ENCODE measurements at places on chromosomes 6 and 20.

DNA sequence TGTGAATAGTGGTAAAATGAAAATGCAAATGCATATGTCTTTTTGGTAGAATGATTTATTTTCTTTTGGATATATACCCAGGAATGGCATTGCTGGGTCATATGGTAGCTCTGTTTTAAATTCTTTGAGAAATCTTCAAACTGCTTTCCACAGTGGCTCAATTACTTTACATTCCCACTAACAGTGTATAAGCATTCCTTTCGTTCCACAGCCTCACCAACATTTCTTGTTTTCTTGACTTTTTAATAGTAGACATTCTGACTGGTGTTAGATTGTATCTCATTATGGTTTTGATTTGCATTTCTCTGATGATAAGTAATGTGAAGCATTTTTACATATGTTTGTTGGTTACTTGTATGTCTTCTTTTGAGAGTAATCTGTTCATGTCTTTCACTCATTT lies 144.0 kb downstream of the SIM1 start:
- DNase-seq, result no peak

DNA sequence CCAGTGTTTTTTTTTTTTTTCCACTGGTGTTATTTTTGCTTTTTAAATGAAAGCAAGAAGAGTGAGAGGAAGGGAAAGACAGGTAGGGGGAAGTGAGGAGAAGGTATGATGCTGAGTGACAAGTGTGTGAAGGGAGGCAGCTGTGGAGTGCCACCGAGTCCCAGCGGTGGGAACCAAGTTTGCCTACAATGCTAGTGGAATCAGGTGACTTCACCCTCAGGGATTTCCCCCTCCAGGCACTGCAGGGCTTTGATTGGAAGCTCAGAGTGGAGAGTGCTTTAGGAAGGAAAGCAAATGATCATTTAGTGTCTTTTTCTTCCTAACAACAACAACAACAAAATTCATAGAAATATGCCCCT lies 120.5 kb upstream of the ENPP5 start:
- DNase-seq, result no peak

- no peak for DNase-seq
Measured at GRCh38 chr6:217048-217659, 75.1 kb upstream of the DUSP22 start.

GRCh38 chr6:52647199-52647598 lies 23.7 kb upstream of the TMEM14A start:
- no peak for DNase-seq

DNA sequence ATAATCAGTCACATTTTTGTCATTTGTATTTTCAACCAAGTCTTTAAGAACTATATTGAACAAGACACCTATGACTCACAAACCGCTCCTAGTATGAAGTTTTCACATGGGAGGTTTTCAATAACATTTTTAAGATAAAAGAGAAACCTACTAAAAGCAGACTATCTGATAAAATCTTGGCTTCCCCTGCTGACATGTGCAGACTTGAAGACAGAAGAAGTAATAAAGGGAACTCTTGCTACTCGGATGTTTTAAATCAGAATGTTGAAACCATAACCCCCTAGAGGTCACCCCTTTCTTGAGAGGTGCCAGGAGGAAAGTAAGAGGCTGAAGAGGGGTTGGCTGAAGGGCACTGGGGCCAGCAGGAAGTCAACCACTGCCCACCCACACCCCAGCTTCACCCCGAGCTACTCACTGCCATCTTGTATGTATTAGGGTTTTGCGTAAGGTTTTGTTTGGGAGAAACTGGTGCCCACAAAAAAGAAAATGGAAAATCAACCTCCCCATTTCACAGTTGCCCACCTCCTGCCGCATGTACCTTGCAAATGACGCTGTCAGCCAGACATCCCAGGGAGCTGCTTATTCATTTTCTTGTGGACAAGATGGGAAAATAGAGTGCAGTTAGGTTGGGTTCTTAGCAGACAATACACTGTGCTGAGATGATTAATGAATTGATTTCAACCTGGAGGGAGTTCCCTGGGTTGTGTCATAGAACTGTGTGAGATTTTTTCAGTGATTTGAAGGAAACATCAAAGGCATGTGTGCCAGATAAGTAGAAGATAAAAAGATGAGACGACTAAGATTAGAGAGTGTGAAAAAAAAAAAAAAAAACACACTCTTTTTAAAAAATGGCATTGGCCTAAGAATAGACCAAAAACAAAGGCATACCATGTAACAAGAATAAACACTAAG lies 83.2 kb upstream of the TAB2 start:
- DNase-seq, result no peak

DNA sequence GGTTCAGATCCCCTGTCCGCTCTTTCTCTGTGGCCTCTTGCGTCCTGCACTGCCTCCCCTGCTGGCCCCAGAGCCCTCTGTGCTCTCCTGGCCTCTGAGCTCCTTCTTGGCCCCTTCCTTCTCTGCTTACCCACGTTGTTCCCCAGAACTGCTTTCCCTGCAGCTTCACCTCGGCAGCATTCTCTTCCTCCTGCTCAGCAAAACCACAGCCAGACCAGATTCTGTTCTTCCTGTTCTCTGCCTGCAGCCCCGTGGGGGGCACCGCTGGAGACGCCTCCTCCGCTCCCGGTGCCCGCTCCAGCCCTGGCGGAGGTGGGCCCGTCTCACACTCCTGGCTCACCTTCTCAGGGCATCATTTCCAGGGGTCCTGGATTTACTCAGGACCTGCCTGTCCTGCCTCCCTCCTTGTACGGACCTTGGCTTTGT lies 59.7 kb downstream of the TCP11 start:
- no peak for DNase-seq

DNA sequence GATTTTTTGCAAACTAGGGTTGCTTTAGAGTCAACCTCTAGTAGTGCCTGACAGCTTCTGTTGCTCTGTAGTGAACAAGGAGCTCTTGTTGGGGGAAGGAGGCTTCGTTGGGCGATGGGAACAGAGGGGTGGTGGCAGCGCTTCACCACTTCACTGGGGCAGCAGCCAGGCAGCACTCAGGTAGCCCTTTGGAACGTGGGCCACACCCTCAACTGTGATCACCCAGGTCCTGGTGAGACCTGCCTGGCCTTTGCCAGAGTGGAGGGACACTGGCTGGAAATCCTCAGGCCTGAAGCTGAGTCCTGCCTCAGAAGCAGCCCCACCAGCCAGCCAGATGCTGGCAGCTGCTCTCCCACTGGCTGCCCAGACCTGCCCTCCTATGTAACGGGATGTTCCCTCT lies 10.4 kb upstream of the EDN3 start:
- DNase-seq, result no peak

DNA sequence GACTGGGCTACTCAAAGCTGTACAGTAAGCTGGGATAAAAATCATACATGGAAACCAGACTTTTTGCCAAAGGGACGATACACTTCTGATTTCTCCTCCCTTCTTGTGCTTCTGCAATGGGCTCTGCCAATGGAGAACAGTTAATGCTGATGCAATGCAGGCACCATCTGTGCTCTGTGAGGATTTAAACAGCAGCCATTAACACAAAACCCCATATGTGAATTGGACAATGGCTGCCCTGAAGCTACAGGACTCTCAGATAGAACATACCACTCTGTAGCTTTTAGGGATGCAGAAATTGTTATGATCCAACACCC lies 71.9 kb downstream of the GJA10 start:
- DNase-seq, result no peak

Measured in muscle of arm (tissue), 14 donors.